ENCODE measurements at places on chromosomes 12 and 14. TPM values are rescaled to one million over a fixed set of nuclear protein-coding genes. Genes with fewer than 3 reads are reported as not detected.

Gene OR4E2
- not detected for total RNA-seq

DNA sequence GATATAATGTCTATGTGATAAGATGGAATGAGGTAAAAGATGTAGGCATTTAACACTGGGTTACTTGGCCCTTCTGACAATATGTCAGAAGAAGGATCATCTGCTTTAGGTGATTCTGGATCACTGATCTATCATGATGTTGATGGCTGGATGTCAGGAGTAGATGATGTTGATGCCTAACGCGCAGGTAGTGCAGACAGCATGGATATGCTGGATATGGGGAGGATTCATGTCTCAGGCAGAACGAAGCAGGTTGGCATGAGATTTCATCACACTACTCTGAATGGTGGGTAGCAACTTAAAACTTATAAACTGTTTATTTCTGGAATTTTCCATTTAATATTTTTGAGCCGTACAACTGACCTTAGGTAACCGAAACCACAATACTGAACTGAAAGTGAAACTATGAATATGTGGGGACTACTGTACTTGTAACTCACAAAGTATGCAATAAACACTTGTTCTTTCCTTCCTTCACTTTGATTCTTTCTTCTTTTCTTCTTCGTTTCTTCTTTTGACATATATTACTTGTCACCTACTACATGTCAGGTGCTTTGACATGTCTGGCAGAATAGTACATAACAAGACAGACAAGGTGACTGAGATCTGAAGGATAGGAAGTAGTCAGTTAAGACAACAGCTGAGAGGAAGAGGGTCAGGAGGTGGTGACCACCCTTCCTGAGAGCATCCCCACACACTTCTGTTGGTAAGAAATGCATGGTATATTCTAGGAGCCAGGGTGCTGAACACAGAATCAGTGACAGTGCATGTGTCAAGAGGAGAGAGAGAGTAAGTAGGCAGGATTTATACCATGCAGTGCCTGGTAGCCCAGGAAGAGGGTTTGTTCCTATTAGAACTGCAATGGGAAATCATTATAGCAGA, 238.8 kb downstream of the PPFIA2 start:
- no peak for DNase-seq

- DNase-seq, result no peak
Observed at GRCh38 chr12:54502485-54502884, 4.9 kb downstream of the NCKAP1L start.

GRCh38 chr14:102238131-102238530, 66.8 kb downstream of the MOK start:
- no peak for DNase-seq

- no peak for DNase-seq
Observed at GRCh38 chr12:13839365-13840336, 141.8 kb downstream of the GRIN2B start.

All from B cell (primary cell).